ENCODE measurements at places on chromosomes 7 and 10.

DNA sequence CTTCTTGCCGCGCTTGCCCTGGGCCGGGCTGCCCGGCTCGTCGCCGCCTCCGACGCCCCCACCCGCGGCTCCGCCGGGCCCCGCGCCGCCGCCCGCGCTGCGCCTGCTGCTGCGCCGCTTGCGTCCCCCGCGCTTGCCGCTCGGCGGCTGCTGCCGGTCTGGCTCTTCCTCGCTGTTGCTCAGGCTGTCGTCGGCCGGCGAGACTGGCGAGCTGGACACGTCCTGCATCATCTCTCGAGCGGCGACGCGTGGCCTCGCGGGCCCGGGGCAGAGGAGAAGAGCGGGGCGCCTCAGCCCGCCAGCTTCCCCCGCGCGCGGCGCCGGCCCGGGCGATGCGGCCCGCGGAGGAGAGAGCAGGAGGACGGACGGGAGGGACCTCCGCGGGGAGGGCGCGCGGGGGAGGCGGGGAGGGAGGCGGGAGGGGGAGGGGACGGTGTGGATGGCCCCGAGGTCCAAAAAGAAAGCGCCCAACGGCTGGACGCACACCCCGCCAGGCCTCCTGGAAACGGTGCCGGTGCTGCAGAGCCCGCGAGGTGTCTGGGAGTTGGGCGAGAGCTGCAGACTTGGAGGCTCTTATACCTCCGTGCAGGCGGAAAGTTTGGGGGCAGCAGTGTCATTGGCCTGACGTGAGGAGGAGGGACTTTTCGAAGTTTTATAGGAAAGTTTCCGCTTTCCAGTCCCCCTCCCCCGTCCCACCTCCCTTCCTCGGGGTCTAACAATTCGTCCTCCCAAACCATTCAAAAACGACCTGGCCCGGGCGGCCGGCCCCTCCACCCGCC is at the start of gene TWIST1:
TWIST1 (minus strand) TSS at position 546 of the 779 bp plus-strand sequence; CDS start at position 231, 315 bp downstream.
- DNase-seq, result no peak

DNA sequence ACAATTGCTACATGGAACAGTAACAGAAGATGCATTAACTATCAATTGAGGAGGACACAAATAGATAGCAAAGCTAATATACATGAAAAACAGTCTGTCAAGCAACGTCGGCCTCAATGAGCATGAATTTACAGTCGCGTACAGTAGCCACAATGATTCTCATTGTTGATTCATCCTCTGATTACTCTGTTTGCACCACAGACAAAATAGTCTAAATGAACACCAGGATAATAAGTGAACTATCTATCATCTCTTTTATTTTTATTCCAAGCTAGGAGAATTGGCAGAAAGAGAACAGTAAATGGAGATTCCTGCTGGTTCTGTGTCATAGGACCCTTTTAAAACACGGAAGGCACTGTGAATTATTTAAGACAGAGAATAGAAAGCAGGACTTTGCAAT is 108.5 kb downstream of the EVX1 start:
- DNase-seq, result no peak

GRCh38 chr10:114652402-114653368 is 5.4 kb downstream of the ABLIM1 start:
- DNase-seq, result no peak

DNA sequence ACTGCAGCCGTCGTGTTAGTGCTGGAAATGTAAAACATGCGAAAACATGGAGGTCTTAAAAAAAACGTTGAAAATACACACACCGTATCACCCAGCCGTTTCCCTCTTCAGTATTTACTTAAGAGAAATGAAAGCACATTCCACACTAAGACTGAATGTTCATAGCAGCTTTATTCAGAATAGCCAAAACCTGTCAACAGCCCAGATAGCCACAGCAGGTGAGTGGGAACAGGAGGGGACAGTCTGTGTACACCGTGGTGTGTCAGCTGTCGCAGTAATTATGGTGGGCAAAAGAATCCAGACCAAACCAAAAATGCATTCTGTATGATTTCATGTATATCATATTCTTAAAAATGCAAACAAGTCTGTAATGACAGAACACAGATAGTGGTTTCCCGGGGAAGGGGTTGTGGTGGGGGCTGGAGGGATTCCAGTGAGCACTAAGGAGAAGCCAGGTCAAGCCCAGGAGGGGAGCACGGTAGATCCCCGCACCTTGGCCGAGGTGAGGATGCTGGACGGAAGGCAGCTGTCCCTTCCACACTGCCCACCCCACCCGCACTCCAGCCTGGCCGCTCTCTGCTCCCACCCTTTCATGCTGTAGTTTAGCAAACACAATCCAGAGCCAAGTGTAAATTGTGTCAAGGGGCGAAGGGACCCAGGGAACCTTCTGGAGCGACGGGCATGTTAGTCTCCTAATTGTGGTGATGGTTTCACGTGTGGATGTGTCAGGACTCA is 123.6 kb downstream of the NKX6-2 start:
- no peak for DNase-seq

- DNase-seq, result no peak
Measured at GRCh38 chr10:95273393-95274312, 17.1 kb downstream of the PDLIM1 start.

DNA sequence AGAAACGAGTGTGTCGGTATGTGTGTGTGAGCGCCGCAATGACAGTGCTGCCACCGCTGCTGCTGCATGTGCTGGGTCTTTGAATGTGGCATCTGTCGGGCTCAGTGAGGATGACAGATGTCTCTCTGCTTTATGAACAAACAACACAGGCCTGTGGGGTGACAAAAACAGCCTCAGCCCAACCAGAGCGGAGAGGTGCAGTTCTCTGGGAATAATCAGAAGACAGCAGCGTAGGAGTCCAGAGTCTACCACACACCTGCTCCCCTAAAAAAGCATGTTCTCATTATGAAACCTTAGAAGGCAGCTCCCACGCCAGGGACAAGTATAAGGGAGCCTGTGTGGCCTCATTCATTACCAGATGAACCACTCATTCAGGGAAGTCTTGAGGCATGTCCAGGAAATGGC is 278.3 kb downstream of the KCNMA1 start:
- DNase-seq, result no peak

GRCh38 chr10:94085766-94086437 is 92.2 kb downstream of the PLCE1 start:
- no peak for DNase-seq

DNA sequence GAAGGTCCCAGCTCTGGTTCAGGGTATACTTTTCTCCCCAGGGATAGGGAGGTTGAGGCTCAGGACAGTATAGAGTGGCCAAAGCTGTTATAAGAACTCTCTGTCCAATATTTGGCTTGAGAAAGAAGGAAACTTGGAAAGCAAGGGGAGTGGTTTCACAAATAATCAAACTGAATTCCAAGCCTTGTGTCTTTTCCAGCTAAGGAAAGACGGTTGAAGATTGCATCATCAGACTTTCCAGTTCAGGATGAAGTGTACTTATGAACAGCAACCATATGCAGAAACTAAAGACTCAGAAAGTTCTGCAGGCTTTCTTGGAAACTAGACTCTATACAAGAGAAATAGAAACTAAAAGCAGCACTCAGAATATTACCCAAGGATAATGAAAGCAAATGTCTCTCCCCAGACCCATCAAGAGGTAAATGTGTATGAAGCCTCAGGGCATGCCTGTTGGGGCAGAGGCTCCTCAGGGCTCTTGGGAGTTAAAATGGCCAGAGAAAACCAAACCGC is 46.4 kb downstream of the RAMP3 start:
- DNase-seq, result no peak

DNA sequence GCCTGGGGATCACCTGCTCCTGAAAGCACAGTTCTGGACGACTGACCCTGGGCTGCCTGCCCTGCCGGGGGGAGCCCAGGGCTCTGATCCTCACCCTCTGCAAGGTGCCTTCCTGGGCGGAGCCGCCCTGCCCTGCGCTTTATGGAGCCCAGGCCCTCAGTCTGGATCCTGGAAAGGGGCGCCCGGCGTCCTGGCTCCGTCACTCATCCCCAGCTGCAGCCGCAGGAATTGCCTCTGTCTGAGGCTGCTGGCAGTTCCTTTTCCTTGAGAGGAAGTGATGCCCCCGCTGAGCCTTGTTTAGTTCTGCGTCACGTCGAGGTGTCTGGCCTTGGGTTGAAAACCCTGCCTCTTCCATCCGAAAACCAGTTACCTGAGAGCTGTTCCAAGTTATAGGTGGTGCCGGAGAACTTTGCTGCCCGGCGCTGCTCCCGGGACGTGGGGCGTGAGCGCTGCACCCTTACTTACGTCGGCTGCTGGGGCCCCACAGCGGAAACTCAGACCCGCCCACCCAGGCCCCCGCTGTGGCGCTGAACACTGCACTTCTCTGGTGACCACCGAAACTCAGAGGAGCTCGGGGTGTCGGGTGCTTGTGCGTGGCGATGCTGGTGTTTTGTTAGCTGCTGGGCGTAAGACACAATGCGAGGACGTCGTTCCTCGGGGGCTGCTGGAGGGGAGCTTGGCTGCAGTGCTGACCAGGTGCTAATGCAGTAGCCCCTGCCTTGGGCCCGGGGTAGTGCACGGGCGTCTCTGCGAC is 5.4 kb downstream of the MAFK start:
- no peak for DNase-seq

DNA sequence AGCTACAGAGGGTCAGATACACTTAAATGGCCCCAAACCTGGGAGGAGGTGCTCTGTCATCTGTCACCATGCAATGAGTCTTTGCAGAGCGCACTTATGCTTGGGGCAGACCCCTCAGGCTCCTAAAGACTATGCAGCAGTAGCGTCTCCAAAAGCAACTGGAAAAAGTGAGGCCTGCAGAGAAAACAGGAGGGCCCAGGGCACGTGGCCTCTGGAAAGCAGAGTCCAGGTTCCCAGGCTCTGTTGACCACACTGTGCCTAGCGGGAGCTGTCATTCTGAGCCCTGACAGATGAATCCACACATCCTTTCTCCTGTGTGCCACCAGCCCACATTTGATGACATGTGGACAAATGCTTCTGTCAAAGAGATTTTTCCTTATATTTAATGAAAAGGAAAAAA is 66.4 kb downstream of the MINDY4 start:
- DNase-seq, result no peak

- no peak for DNase-seq
Measured at GRCh38 chr10:114780577-114781184, 40.9 kb upstream of the FHIP2A start.

GRCh38 chr7:12889391-12889790 is 202.0 kb downstream of the ARL4A start:
- DNase-seq, result no peak

DNA sequence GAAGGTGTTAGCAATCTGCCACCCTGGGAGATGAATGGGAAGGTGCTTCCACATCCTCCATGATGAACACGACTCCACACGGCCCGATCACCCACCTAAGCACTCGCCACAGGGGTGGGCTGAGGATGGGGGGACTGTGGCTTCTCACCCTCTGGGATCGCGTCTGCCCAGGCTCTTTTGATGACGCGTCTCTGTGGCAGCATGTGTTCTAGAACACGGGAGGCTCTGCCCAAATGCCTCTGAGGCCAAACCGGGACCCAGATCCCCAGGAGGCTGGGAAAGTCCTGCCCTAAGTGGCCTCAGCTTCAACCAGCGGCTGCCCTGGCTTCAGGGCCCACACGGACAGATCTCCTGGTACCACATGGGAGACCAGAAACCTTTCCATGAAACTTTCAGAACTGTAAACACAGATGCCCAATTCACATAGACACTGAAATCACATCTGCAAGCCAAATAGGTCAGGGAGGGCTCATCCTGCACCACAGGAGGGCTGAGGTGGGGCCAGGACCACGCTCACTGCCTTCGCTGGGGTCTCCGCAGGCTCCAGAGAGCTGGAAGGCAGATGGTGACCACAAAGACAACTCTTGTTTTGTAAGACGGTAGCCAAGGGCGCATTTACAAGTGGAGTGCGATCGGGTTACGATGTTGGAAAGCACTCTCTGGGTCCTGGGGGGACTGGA is 200.6 kb downstream of the PTPRN2 start:
- DNase-seq, result no peak

- DNase-seq, result no peak
Measured at GRCh38 chr10:64275774-64276173, 754.6 kb downstream of the REEP3 start.

DNA sequence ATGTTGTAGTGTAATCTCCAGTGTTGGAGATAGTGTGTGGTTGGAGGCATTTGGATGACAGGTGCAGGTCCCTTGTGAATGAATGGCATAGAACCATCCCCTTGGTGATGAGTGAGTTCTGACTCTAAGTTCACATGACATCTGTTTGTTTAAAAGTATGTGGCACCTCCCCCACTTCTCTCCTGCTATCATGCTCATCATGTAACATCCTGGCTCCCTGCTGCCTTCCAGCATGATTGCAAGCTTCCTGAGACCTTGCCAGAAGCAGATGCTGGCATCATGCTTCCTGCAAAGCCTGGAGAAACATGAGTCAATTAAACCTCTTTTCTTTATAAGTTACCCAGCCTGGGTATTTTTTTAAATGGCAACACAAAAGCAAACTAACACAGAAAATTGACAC is 499.0 kb upstream of the SEMA3D start:
- DNase-seq, result no peak

DNA sequence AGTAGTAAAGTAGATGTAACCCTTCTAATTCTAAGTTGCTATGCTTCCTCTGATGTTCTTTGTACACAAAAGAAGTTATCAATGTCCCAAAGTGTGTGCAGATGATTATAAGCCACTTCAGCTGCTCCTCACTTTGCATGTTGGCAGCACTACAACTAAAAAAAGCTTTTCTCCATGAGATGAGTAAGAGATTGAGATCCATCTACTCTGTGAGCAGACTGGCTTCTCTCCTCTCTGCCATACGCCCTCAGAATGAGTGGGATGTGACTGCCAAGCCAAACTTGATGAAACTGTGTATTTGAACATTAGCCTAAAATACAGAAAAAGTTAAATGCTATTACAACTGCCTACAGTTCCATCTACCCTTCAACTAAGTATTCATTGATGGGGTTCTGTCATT is 102.9 kb upstream of the ETV1 start:
- DNase-seq, result no peak

DNA sequence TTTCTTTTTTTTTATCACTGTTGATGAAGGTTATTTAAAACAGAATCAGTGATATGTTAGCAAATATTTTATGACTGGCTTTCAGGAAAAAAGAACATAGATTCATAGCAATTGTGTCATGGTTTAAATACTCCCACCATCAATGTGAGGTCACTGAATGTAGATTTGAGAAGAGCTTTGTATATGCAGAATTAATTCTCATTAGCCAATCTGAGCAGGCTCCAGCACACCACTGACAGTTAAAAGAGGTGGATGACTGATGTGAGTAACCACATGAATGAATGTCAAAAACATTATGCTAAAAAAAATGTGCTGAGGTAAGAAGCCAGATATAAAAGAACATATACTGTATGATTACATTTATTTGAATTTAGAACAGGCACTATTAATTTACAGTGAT is 174.8 kb upstream of the KAT6B start:
- DNase-seq, result no peak
